ENCODE measurements at places on chromosomes 5 and 9. TPM values are rescaled to one million over a fixed set of nuclear protein-coding genes. Genes with fewer than 3 reads are reported as not detected.

GRCh38 chr5:126656401-126657007, 55.8 kb downstream of the PHAX start:
- no peak overlapping the region for H3K27ac ChIP-seq
- H3K4me3 ChIP-seq, result no peak overlapping the region
- H3K27me3 ChIP-seq, result peaks cover 4% of the 10 kb centered on the region

- H3K4me1 ChIP-seq, result no peaks in the 10 kb centered on the region
- H3K27ac ChIP-seq, result no peak overlapping the region
- H3K4me3 ChIP-seq, result no peak overlapping the region
- no peak for DNase-seq
Observed at GRCh38 chr5:17276445-17276844, 59.0 kb downstream of the BASP1 start.

- DNase-seq, result no peak
- no peaks in the 10 kb centered on the region for H3K36me3 ChIP-seq
- no peak overlapping the region for H3K27ac ChIP-seq
- H3K27me3 ChIP-seq, result peaks cover 4% of the 10 kb centered on the region
Observed at GRCh38 chr5:6432206-6432605, 16.5 kb upstream of the UBE2QL1 start.

- no peaks in the 10 kb centered on the region for H3K27me3 ChIP-seq
- H3K4me3 ChIP-seq, result no peak overlapping the region
- H3K27ac ChIP-seq, result no peak overlapping the region
- no peak for DNase-seq
- no peaks in the 10 kb centered on the region for H3K4me1 ChIP-seq
Observed at GRCh38 chr9:118414676-118415075, 710.5 kb downstream of the TLR4 start.

DNA sequence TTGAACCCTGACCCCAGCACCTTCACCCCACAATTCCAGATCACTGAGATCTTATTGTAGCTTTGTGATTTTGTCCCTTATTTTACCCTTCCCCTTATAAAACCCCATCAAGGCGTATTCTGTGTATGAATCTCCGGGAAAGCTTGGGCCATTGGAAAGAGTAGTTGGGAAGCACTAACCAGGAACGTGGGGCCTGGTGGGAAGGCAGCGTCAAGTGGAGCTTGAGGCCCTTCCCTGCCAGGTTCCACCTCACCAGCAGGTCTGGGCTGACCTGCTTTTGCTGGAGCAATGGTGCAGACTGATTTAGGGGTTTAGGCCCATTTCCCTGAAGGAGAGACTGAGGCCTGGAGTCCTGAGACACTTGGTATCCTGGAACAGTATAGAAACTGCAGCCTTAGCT, 9.3 kb downstream of the PHF2 start:
- no peaks in the 10 kb centered on the region for H3K36me3 ChIP-seq
- no peak for DNase-seq
- no peaks in the 10 kb centered on the region for H3K27me3 ChIP-seq
- no peak overlapping the region for H3K4me3 ChIP-seq
- peaks cover 6% of the 10 kb centered on the region for H3K4me1 ChIP-seq

DNA sequence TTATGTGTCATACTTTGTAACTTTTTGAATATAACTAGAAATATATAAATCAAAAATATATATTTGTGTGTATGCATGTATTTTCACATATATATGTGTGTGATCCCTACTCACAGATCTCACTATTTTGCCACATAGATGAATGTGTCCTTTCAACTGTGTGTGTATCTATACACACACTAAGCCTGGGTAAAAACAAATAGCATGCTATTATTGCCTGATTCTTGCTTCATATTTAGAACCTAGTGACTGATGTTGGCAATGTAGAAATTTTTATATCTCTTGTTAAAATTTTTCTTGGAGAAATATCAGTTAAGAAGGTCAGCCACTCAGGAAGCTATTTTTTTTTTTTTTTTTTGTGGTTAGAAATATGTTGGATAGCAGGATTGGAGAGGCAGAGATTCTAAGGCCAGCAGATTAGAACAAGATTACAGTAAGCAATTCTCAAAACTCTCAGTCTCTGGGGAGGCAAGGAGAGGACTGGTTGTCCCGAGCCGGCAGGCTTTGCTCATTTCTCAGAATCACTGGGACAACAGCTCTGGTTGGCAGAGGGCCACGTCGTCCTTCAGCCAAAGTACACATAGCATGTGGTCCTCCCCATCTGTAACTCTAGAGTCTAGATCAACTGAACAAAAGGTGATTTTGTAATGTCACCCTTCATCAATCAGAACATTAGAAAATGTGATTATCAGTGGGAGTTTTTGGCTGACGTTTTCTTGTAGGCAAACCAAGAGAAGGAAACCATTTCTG, 19.7 kb downstream of the C6 start:
- H3K27ac ChIP-seq, result no peak overlapping the region
- H3K4me3 ChIP-seq, result no peak overlapping the region
- no peaks in the 10 kb centered on the region for H3K4me1 ChIP-seq

- no peaks in the 10 kb centered on the region for H3K4me1 ChIP-seq
- H3K36me3 ChIP-seq, result no peaks in the 10 kb centered on the region
- H3K4me3 ChIP-seq, result no peak overlapping the region
- no peaks in the 10 kb centered on the region for H3K27me3 ChIP-seq
- H3K27ac ChIP-seq, result no peak overlapping the region
Observed at GRCh38 chr9:106972082-106972481, 109.1 kb downstream of the ZNF462 start.

Gene TTC39B
- 10.5 TPM for polyA plus RNA-seq

Gene SHISAL2B
- polyA plus RNA-seq, result not detected

Gene OTP
- polyA plus RNA-seq, result not detected

Gene SARDH
- polyA plus RNA-seq, result 2.5 TPM
